ENCODE measurements at places on chromosomes 13 and 19.

- DNase-seq, result no peak
These were observed 10.2 kb downstream of the ZNF653 start for GRCh38 chr19:11495481-11495880.

DNA sequence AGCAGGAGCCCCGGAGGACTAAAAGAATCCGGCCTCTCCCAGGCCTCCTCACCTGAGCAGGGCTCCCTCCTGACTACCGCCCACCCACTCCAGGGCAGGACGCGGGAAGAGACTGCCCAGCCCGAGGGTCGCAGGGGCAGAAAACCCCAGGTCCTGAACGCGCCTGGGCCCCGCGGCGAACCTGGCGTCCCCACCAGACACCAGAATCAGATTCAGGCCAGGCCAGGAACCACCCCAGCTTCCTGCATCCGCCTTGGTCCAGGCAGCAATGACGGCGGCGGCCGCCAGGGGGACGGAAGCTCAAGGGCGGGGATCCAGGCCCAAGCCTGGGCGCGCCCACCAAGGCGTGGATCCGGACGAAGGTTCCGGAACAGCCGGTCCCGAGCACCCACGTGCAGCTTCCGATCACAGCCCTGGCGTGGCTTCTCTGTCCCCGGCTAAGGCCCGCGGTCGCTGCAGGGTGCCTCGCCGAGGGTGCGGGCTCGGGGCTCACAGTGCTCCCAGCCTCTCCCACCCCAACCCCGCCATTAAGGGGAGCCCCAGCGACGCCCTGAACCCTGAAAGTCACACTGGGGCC lies 3.6 kb downstream of the LGALS7 start:
- DNase-seq, result no peak

DNA sequence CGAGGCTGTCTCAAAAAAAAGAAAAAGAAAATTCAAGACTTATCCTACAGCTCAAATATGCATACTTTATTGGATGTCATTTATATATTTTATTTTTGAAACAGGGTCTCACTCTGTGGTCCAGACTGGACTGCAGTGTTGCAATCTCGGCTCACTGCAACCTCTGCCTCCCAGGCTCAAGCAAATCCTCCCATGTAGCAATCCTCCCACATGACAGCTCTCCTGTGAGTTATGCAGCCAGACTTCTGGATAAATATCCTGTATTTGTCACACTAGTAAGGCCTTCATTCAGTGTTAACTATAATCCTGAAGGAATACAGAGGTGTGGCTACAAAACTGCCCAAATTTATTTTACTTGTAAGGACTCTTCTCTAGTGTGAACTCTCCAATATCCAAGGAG lies 7.2 kb downstream of the ZNF552 start:
- no peak for DNase-seq

DNA sequence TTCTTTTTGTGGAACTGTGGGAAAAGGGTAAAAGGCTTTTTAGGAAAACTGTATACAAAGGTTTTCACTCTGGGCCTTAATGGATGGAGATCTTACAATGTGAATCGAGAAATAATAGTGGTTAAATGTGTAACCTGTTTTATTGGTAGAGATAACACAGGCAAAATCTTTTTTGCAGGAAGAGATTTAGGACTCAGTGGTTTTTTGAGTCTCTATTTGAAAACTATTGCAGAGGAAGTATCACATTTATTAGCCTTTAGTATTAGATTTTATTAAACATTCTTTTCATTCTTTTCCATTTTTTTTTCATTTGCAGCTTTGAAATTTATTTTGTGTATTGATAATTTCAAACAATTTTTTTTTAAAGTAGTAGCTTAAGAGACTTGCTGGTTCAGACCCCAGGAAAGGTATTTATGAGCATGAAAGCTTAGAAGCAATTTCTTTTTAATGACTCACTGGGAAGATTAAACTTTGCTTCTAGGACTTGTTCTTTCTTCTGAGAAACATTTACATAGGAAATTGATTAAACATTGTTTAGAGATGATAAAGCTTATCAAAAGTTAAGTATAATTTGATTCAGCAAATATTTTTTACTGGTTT lies 10.5 kb downstream of the KLF5 start:
- DNase-seq, result no peak

- no peak for DNase-seq
These were observed 14.9 kb upstream of the GRTP1 start for GRCh38 chr13:113378825-113379224.

DNA sequence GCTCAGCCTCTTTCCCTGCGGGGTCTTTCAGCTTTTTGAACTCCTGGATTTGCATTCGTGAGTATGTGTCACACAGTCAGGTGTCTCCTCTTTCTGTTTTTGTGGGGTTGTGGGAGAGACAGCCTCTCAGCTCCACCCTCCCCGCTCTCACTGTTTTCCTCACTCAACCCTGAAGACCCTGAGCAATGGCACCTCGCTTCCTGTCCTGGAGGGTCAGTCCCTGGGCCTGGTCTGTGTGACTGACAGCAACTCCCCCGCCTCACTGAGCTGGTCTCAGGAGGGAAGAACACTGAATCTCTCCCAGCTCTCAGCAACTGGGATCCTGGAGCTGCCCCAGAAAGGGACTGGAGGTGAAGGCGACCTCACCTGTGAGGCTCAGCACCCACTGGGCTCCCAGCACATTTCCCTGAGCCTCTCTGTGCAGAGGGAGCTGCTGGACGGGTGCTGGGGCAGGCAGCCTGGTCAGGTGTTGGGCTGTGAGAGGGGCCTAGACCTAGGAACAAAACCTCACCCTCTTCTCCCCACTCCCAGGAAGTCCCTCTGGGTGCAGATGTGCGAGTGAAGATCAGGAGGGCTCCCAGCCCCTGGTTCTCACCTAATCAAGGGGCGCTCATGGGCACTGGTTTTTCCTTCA lies 4.2 kb upstream of the SIGLEC7 start:
- no peak for DNase-seq

DNA sequence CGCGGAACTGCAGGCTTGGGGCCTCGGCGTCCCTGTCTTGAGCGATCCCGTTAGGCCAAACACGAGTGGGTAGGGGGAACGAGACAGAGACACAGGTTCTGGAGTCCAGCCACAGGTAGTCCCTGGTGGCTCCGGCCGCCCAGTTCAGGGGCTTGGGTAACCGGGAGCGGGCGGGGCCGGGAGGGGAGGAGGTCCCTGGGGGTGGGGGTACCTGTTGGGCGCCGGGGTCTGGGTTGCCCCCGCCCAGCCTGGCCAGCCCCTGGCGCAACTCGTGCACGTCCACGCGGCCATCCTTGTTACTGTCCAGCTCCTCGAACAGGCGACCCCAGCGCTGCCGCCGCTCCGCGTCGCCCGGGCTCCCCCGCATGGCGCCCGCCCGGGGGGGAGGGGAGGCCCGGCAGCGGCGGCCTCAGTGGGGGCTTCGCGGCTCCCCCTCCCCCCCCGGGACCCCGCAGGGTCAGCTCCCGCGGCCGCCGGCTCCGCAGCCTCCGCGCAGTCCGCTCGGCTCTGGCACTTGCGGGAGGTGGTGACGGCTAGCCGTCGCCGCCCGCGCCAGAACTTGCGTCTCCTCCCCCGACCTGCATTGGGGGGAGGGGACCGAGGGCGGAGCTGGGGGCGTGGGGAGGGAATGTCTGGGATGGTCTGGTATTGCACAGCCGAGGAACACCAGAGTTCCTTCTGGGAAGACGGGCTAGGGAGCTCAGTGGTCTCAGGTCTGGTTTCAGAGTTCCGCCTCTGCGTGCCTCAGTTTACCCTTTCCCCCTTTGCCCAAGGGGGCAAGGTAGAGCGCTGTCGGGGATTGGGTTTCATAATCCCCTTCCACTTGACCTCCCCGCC lies at the start of gene SLC25A23:
TSS of gene SLC25A23 (minus strand) at position 531 of the 837 bp plus-strand sequence. CDS start at position 367, 164 bp downstream.
- peak; percentile 40 for DNase-seq

GRCh38 chr13:78592584-78592983 lies 10.8 kb downstream of the POU4F1 start:
- no peak for DNase-seq

DNA sequence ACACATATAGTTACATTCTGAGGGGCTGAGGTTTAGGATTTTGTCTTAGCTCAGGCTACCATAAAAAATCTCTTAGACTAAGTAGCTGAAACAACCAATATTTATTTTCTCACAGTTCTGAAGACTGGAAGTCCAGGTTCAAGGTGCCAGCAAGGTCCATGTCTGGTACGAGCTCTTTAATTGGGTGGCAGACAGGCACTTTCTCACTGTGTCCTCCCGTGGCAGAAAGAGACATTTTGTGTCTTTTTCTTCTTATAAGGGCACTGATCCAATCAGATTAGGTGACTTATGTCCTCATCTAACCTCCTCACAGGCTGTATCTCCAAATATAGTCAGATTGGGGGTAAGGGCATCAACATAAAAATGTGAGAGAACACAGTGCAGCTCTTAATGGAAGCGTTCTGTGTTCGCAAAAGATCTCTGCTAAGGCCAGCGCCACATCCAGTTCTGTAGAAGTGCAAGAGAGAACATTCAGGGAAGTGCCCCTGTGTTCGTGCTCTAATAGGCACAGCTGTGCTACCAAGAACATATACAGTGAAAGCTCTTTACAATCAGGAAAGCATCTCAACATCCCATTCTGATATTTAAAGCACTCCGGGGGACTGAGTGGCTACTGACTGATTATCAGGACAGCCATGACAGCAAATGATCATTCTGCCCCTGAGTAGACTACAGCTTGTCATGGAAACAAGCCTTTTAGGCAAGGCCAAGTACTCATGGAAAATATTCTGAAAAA lies 819.2 kb downstream of the LIG4 start:
- no peak for DNase-seq

DNA sequence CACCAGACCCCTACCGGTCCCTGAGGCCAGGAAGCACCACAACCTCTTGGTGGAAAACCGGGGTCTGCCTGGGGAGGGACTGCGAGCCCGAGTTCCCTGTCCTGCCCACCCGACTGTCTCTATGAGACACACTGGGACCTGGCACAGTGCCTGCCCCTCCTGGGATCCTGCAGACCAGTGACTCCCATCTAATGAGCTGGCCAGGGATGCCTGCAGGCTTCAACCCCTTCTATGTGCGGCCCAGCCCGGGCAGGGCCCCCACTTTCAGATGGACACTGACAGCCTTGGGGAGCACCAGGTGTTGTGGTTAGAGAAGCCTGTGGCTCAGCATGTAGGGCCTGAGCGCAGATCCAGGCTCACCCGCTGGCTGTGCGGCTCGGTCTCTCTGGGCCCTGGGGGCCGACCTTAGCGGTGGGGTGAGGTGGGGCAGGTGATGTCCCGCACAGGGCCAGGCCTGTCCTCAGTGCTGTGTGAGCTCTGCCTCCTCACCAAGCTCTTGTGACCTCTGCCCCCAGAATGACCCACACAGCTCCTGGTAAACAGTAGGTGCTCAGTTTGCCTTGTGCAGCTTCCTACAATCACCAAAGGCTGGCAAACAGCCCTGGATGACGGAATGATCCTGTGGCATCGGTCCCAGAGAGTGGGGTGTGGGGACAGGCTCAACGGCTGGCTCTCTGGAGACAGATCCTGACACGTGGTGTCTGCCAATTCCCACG lies 17.9 kb upstream of the CACTIN start:
- DNase-seq, result no peak

- no peak for DNase-seq
These were observed 406.8 kb downstream of the DACH1 start for GRCh38 chr13:71460211-71460610.

DNA sequence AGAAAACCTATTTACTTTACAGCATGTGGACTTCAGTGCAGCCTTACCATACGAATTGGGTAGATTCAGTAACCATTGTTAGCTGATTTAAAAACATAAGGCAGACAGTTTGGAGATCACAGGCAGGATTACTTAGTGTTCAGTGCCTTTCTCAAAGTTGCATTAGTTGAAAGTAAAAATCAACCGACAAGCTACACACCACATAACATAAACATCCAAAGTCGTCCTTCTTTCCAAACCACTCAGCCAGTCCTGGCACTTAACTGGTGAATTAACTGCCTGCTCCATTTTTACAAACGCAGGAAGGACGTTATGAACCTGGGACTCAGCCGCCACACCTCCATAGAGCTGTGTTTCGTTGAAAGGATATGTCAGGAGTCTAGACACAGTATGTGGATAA lies 91.4 kb downstream of the COL4A1 start:
- no peak for DNase-seq

GRCh38 chr13:34430294-34430693 lies 511.8 kb upstream of the NBEA start:
- no peak for DNase-seq

DNA sequence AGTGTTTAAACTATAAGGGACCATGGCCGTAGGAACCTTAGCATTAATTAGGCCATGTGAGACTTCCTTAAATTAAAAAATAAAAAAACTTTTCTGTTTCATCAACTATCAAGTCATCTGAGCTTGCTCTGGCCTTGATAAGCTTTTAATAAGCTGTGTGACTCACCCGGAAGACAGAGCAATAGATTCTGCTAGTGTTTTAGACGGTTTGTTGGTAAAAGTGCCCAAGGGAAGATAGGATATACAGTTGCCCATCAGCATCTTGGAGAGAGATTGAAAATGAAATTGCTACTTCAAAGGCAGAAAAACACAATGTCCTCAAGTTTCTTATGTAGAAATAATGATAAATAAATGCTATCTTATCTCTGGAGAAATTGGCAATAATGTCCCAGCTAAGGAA lies 31.2 kb upstream of the RCBTB2 start:
- DNase-seq, result no peak

- DNase-seq, result no peak
These were observed 476.2 kb downstream of the KLF12 start for GRCh38 chr13:73657821-73658540.

GRCh38 chr13:85408415-85408814 lies 390.8 kb downstream of the SLITRK6 start:
- DNase-seq, result no peak

- no peak for DNase-seq
These were observed 6.8 kb downstream of the ZC3H4 start for GRCh38 chr19:47106821-47107201.

- DNase-seq, result no peak
These were observed 190.9 kb upstream of the KLF12 start for GRCh38 chr13:74325106-74325505.

DNA sequence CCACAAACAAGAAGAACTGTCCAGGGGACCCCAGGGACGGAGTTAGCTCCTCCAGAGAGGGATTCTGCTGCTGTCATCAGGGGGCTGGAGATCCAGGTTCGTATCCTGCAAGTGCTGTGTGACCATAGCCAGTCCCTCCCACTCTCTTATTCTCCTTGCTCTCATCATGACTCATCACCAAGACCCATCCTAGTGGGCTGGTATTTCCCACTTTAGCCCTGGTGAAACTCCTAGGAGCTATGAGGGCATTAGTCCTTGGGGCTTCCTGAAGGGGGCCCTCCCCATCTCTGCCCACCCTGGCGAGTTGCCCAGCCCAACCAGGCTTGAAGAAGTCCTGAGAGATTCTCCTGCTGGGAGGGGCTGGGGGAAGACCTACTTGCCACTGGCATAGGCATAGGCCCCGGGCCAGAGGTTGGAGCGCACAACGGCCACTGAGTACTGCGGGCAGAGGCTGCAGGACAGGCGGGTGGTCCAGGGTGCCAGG lies 7.5 kb upstream of the DMWD start:
- DNase-seq, result no peak

DNA sequence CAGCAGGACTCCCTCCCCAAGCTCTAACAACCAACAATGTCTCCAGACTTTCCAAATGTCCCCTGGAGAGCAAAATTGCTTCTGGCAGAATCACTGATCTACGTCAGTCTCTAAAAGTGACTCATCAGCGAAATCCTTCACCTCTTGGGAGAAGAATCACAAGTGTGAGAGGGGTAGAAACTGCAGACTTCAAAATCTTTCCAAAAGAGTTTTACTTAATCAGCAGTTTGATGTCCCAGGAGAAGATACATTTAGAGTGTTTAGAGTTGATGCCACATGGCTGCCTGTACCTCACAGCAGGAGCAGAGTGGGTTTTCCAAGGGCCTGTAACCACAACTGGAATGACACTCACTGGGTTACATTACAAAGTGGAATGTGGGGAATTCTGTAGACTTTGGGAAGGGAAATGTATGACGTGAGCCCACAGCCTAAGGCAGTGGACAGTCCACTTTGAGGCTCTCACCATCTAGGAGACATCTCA lies 6.2 kb upstream of the CEACAM5 start:
- no peak for DNase-seq
